Left renal cortex interstitium (tissue), 4 donors: ENCODE measurements at places on chromosomes 7 and 10. TPM values are rescaled to one million over a fixed set of nuclear protein-coding genes. Genes with fewer than 3 reads are reported as not detected.

Gene GIMAP4
- 20.0 TPM for polyA plus RNA-seq

Gene UNC5B
- 57.8 TPM for polyA plus RNA-seq

Gene NKX1-2
- polyA plus RNA-seq: 0.03 TPM

- DNase-seq: no peak
These were observed 930.6 kb upstream of the ZNF722 start for GRCh38 chr7:63067897-63068585.

DNA sequence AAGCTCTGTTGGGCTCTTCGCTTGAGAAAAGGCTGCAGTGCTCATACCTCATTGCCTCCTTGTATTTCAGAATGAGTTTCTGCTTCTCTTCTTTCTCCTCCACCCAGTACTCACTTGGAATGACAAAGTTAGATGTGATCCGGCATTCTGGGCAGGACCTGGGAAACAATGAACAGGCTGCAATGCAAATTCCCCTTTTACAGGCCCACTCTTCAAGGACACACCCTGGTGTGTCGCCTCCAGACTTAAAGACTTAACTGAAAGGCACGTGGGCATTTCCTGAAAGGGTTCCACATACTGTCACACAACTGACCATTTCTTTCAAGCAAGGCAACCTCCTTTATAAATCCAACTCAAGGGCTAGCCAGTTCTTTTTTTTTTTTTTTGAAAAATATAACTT is 23.6 kb downstream of the MKRN1 start:
- DNase-seq: no peak

DNA sequence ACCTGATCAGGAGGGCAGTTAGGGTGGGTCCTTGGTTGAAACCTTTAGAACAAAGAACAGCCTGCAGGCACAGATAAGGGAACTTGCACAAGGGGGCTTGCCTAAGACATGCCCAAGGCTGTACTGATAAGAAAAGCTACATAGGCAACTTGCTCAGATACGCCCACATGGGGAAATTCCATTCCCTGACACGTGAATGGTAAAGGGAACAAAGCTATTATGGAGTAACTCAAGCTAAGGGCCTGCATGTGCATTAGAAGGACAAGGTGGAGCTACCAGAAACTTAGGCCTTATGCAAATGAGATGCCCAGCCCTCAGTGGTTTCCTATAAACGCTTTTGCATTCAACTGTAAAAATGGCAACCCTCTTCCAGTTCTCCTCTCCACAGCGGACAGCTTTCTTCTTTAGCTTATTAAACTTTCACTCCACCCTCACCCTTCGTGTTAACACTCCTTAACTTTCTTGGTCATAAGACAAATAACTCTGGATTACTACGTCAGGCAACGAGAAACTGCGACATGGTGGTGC is 1192.1 kb upstream of the CELF2 start:
- no peak for DNase-seq
